ENCODE measurements at places on chromosomes 2 and 18. TPM values are rescaled to one million over a fixed set of nuclear protein-coding genes. Genes with fewer than 3 reads are reported as not detected.

DPP4 gene
- total RNA-seq = 0.59 TPM

GRCh38 chr2:171626949-171627348, 60.3 kb upstream of the DYNC1I2 start:
- no peak overlapping the region for H3K27ac ChIP-seq
- no peak overlapping the region for H3K4me3 ChIP-seq
- no peak for DNase-seq
- peaks cover 14% of the 10 kb centered on the region for H3K36me3 ChIP-seq
- H3K4me1 ChIP-seq = no peaks in the 10 kb centered on the region

NEB gene
- 0.64 TPM for total RNA-seq

IL1R2 gene
- not detected for total RNA-seq

C2orf80 gene
- total RNA-seq = not detected

CRYGD gene
- not detected for total RNA-seq
